Glutamatergic neuron (in vitro differentiated cells): ENCODE measurements at places on chromosomes 16 and 17. TPM values are rescaled to one million over a fixed set of nuclear protein-coding genes. Genes with fewer than 3 reads are reported as not detected.

The ELP5 gene
- total RNA-seq: 34.1 TPM

- peaks cover 19% of the 10 kb centered on the region for H3K4me1 ChIP-seq
- peak; percentile 62 for DNase-seq
- no peaks in the 10 kb centered on the region for H3K36me3 ChIP-seq
- H3K27me3 ChIP-seq: peaks cover 11% of the 10 kb centered on the region
Observed at GRCh38 chr17:51119415-51120356, 982 bp downstream of the SPAG9 start.

- no peaks in the 10 kb centered on the region for H3K36me3 ChIP-seq
- H3K27ac ChIP-seq: peak overlapping the region; percentile 94
- H3K4me3 ChIP-seq: peak overlapping the region; percentile 65
- H3K27me3 ChIP-seq: peaks cover 9% of the 10 kb centered on the region
Observed at GRCh38 chr17:1001640-1002411, 4.9 kb downstream of the TIMM22 start.

The KRT15 gene
- total RNA-seq: not detected

DNA sequence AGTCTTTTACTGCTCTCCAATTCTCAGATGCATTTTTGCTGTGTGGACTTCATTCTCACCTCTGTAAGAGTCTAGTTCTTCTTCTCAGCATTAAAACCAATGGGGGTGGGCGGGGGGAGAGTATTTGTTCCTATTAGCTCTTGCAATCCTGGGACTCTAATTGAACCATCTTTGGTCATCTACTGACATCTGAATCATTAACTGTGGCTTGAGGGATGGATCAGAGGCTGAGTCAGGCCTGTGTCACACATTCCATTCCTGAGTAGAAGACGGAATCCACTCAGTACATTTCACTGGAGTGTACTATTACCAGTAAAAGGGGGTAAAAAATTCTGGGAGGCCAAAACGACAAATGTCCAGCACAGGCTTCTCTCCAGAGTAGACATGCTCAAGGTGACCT lies 12.8 kb upstream of the ZNF23 start:
- H3K36me3 ChIP-seq: peaks cover 8% of the 10 kb centered on the region
- DNase-seq: no peak
- no peaks in the 10 kb centered on the region for H3K4me1 ChIP-seq
- H3K4me3 ChIP-seq: no peak overlapping the region
- H3K27me3 ChIP-seq: peaks cover 4% of the 10 kb centered on the region

The ZACN gene
- 1.9 TPM for total RNA-seq

GRCh38 chr17:74380086-74380958 lies 13.0 kb downstream of the GPR142 start:
- H3K4me1 ChIP-seq: peaks cover 15% of the 10 kb centered on the region
- H3K4me3 ChIP-seq: no peak overlapping the region
- peak overlapping the region; percentile 28 for H3K27ac ChIP-seq
- no peak for DNase-seq

- peak; percentile 87 for DNase-seq
- H3K27me3 ChIP-seq: peaks cover 32% of the 10 kb centered on the region
- peak overlapping the region; percentile 99 for H3K4me3 ChIP-seq
- peaks cover 21% of the 10 kb centered on the region for H3K4me1 ChIP-seq
- peaks cover 5% of the 10 kb centered on the region for H3K36me3 ChIP-seq
Observed at GRCh38 chr17:7844292-7845154, 10.3 kb upstream of the TMEM88 start.

The KCNG4 gene
- not detected for total RNA-seq

DNA sequence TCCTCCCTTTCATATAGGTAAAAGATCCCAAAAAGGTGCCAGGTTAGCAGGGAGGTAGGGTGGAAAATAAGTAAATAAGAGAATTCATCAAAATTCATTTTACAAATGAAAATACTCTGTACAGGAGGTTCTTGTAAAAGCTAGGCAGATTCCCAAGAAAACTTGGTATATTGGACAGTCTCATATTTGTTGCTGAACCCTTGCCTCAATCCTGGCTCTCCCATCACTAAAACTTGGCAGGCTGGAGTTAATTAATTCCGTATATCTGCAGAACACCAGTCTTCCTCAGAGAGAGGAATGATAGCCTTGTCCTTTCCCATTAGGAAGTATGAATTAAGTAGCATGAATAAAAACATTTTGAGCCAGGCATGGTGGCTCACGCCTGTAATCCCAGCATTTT lies 66.2 kb upstream of the MTMR4 start:
- no peak overlapping the region for H3K4me3 ChIP-seq
- H3K4me1 ChIP-seq: no peaks in the 10 kb centered on the region
- no peak for DNase-seq

GRCh38 chr16:65908568-65908967 lies 457.9 kb upstream of the CDH5 start:
- H3K27me3 ChIP-seq: no peaks in the 10 kb centered on the region
- H3K4me1 ChIP-seq: no peaks in the 10 kb centered on the region

- H3K27ac ChIP-seq: no peak overlapping the region
- H3K4me1 ChIP-seq: peaks cover 20% of the 10 kb centered on the region
- H3K4me3 ChIP-seq: no peak overlapping the region
- H3K36me3 ChIP-seq: peaks cover 8% of the 10 kb centered on the region
Observed at GRCh38 chr17:31472137-31472536, 80.7 kb downstream of the RAB11FIP4 start.

The AXIN2 gene
- total RNA-seq: 26.5 TPM

The CMTM2 gene
- total RNA-seq: not detected

The PNMT gene
- total RNA-seq: not detected

The PDP2 gene
- total RNA-seq: 18.3 TPM

DNA sequence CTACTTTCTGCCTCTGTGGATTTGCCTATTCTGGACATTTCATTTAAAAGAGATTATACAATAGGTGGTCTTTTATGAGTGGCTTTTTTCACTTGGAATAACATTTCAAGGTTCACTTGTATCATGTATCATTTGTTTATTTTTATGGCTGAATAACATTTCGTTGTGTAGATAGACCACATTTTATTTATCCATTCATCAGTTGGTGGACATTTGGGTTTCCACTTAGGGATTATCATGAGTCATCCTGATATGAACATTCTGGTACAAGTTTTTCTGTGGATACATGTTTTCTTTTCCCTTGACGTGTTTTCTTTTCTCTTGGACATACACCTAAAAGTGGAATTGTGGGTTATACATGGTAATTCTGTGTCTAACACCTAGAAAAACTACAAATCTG lies 25.3 kb downstream of the PRSS54 start:
- H3K4me1 ChIP-seq: no peaks in the 10 kb centered on the region
- H3K27ac ChIP-seq: no peak overlapping the region
- no peak overlapping the region for H3K4me3 ChIP-seq
- peaks cover 5% of the 10 kb centered on the region for H3K36me3 ChIP-seq

The PRR15L gene
- total RNA-seq: not detected

The TMEM114 gene
- total RNA-seq: not detected

DNA sequence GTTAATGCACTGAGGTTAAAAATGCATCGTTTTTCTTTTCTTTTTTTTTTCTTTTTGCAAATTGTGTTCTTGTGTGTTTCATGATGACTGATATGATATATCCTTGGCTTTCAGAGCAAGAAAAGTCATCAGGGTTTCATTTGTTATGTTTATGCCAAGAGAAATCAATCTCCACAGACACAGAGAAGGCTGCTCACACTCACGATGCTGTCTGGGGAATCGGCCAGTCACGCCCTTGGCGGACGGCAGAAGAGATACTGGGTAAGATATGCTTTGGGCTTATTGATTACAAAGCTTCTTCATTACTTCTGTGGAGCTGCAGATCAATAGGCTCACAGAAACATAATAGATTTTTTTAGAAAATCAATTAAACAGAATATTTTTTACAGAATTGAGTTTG lies 42.2 kb upstream of the TNRC6C start:
- peak overlapping the region; percentile 80 for H3K27ac ChIP-seq
- peaks cover 11% of the 10 kb centered on the region for H3K27me3 ChIP-seq

GRCh38 chr16:10579965-10580882 lies at the start of gene EMP2:
Gene EMP2, minus strand, starts transcription at chr16:10580598. Its CDS starts 32,981 bp downstream, at chr16:10547617.
- peak within 1 kb of the TSS; percentile 91 for H3K4me3 ChIP-seq
- peaks cover 27% of the 10 kb centered on the region for H3K4me1 ChIP-seq
- no peaks in the 10 kb centered on the region for H3K36me3 ChIP-seq
- peak; percentile 73 for DNase-seq

DNA sequence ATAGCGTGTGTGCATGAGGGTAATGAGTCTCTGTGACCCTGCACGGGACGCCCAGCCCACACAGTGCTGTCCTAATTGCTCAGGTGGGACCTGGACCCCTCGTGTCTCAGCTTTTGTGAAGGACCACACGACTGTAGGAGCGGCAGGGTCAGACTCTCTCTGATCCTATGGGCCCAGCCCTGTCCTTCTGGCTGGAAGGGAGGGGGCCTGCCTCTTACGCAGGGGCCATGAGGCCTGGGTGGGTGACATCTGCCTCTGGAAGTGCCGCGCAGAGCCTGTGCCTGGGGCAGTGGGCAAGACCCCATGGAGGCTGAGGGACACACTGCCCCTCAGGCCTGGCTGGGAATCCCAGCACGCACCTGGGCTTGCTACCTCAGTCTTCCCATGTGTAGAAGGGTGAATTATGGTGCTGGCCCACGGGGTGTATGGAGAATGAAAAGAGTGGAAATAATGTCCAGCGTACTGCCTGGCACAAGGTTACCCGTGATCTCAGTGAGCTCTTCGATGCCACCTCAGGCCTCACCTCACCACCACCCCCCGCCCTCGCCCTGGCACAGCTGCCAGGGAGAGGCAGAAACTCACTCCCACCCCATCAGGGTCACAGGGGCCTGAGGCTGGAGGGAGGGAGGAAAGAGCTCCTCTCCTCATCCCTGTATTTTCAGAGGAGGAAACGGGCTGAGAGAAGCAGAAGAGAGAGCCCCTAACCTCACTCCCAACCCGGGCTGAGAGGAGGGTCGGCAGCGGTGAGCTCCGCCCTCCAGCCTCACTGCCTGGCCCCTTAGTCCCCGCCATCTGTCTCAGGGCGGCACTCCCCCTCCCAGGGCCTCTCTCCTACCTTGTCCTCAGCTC lies 27.1 kb upstream of the DBNDD1 start:
- H3K27ac ChIP-seq: peak overlapping the region; percentile 38
- peak; percentile 88 for DNase-seq
- no peaks in the 10 kb centered on the region for H3K4me1 ChIP-seq
- H3K4me3 ChIP-seq: peak overlapping the region; percentile 63
- H3K27me3 ChIP-seq: peaks cover 5% of the 10 kb centered on the region
- no peaks in the 10 kb centered on the region for H3K36me3 ChIP-seq

DNA sequence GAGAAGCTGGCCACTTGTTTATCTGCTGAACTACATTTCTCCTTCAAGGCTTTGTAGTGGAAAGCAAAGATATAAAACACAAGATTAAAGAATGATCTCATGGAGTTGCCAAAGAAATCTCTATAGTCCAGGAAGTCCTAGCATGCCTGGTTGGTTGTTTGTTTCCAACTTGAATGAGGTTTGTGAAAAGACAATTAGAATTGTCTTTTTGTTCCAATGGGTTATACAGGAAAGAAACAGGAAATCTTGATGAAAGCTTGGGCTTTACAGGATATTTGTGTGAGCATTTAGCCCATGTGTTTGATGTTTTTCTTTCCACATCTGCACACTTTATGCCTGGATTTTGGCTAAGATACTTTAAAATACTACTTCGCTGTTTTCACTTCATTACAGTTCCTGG lies 273.4 kb downstream of the CEP112 start:
- H3K4me3 ChIP-seq: no peak overlapping the region
- no peak overlapping the region for H3K27ac ChIP-seq
- no peaks in the 10 kb centered on the region for H3K4me1 ChIP-seq
- no peaks in the 10 kb centered on the region for H3K27me3 ChIP-seq
- H3K36me3 ChIP-seq: no peaks in the 10 kb centered on the region

The PSMC3IP gene
- total RNA-seq: 12.0 TPM

The ZNF597 gene
- 1.9 TPM for total RNA-seq

- no peaks in the 10 kb centered on the region for H3K36me3 ChIP-seq
- H3K4me1 ChIP-seq: peaks cover 4% of the 10 kb centered on the region
- H3K27ac ChIP-seq: no peak overlapping the region
- no peaks in the 10 kb centered on the region for H3K27me3 ChIP-seq
- no peak overlapping the region for H3K4me3 ChIP-seq
- DNase-seq: no peak
Observed at GRCh38 chr17:67502151-67502550, 125.1 kb downstream of the PITPNC1 start.

DNA sequence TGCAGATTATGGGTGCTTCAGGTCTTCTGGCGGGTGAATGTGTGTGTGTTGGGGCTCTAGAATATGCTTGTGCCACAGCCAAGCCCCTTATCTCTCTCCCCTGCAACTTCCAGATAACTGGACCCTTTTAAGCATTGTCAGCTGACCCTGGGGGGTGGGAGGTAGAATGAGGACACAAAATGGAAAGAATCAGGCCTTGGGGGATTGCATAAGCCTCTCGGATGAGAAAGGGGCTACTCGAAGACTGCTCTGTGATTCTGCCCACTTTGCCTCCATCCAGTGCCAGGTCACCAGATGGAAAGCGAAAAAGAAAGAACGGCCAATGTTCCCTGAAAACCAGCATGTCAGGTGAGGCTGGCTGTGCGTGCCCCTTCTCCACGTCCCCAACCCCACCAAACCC lies 13.8 kb downstream of the THRA start:
- H3K4me3 ChIP-seq: no peak overlapping the region
- DNase-seq: no peak
- no peak overlapping the region for H3K27ac ChIP-seq
- peaks cover 12% of the 10 kb centered on the region for H3K4me1 ChIP-seq

The CCL3 gene
- total RNA-seq: not detected

- no peak overlapping the region for H3K4me3 ChIP-seq
- peaks cover 13% of the 10 kb centered on the region for H3K27me3 ChIP-seq
- H3K27ac ChIP-seq: peak overlapping the region; percentile 86
- DNase-seq: no peak
- H3K36me3 ChIP-seq: peaks cover 11% of the 10 kb centered on the region
- peaks cover 39% of the 10 kb centered on the region for H3K4me1 ChIP-seq
Observed at GRCh38 chr17:72998343-72998742, 94.1 kb downstream of the SLC39A11 start.

- no peaks in the 10 kb centered on the region for H3K4me1 ChIP-seq
- H3K27me3 ChIP-seq: no peaks in the 10 kb centered on the region
- H3K36me3 ChIP-seq: no peaks in the 10 kb centered on the region
- no peak overlapping the region for H3K27ac ChIP-seq
- DNase-seq: no peak
Observed at GRCh38 chr17:1446201-1446600, 9.8 kb downstream of the CRK start.

- peak overlapping the region; percentile 52 for H3K4me3 ChIP-seq
- no peak for DNase-seq
- peaks cover 43% of the 10 kb centered on the region for H3K4me1 ChIP-seq
- no peaks in the 10 kb centered on the region for H3K36me3 ChIP-seq
Observed at GRCh38 chr17:17736205-17737183, 55.2 kb downstream of the RAI1 start.

The MYH13 gene
- not detected for total RNA-seq

The ELOB gene
- total RNA-seq: 183 TPM

The PRAC2 gene
- not detected for total RNA-seq
